ENCODE measurements at places on chromosomes 2 and 18.

DNA sequence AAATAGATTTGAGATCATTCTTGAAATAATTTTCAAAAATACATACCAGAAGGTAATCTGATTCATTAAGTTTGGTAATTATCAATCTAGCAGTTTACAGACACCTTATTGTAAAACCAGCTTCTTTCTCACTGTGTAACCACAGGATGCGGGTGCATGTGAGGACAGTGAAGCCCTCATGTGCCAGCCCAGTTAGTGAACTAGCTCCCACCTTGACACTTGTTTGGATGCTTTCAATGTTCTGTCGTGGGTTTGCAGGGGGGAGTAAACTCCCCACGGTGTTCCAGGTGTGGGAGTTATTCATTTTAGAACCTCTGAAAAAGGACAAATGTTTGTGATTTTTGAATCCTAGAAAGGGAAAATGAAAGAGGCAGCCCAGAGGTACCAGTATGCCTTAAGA is 59.0 kb downstream of the WDSUB1 start:
- DNase-seq = no peak

DNA sequence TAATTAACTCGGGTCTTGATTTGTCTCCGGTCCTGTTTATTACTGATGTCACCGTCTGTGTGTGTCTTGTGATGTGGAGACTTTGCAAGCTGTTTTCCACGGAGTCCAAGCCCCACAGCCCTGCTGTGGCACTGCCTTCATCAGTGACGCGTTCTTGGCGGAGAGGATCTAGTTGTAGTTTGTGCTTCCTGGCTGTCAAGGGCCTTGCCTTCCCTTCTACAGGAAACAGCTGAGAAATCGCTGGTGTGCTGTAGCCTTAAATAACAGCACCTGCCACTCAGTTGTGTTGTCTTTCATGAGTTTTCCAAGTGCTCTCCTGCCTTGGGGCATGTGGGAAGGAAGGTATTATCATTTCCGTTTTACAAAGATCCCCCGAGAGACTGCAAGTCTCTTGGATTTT is 26.3 kb downstream of the CTIF start:
- DNase-seq = no peak

DNA sequence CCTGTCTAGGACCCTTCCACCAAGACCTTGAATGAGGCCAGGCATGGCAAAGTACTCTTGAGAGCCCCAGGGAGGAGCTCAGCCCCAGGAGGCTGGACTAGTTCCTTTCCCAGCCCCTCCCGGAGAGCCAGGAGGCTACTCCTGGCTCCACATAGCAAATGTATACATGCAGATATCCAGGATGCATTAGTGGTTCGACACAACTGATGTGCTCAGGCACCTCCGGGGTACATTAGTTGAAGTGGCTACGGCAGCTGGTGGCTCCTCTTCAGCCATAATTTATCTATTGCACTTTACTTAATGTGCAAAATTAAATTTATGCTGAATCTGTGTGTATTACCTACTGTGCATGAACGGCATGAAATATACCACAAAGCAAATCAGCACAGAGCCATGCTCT is 182.8 kb upstream of the MEIS1 start:
- DNase-seq = no peak

- DNase-seq = no peak
These were observed 119.9 kb upstream of the ACVR1C start for GRCh38 chr2:157748371-157749142.

DNA sequence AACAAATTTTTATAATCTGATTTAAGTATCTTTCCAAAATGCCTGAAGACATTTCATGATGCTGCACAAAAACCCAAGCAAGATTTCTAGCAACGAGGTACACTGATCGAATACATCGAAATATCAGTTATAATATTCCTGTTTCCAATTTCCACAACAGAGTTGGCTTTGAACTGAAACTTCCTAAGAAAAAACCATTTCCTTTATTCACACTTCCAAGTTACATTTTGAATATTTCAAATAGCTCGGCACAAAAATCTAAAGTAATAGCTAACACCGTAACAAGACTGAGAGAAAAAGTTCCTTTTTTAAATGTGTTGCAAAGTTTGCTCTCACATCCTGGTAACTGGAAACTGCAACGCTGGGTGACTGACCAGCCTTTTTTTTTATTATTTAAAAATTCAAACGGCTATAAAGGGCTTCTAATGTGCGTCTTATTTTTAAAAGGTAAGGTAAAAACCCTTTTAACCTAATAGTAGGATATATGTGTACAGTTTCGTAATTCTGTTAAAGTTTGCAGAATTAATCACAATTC is 1.7 kb downstream of the HNRNPLL start:
- no peak for DNase-seq

- DNase-seq = no peak
These were observed 339.0 kb downstream of the SATB2 start for GRCh38 chr2:199118673-199119112.

DNA sequence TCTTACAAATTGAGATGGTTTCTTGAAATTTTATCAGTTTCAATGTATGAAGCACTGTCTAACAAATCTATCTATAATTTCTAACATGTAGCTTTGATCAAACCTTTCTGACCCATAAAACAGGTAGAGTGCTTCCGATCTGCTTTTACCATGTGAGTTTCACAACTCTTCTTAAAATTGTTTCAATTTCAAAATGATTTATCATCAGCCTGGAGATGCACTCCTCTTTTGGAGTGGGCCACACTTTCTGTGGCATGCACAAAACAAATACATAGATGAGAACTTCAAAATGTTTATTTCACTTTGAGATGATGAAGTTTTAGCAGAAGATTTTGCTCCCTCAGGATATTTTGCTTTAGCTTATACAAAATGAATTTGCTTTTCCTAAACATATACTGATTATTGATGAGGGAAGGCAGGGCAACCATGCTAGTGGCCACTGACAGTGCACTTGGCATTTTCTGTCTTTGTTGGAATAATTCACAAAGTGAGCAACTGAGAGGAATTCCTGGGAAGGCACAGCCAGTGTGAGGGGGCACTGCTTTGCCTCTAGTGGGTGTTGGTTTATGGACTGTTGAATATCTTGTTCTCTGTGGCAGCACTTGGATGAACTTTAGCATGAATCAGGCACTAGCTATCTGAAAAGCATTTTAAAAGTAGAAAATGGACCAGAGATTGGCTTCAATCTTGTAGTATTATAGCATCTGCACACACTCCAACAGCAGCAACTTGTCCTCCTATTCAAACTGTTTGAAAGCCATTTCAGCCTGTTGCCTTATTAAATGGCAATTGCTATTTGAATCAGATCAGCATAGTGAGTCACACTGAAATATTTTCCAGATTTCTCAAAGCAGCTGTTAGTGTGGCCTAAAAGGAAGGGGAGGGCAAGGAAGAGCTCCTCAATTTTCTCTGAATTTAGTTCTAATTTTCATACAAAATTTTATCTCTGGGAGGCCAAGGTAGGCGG is 193.2 kb downstream of the CCDC85A start:
- DNase-seq = no peak

DNA sequence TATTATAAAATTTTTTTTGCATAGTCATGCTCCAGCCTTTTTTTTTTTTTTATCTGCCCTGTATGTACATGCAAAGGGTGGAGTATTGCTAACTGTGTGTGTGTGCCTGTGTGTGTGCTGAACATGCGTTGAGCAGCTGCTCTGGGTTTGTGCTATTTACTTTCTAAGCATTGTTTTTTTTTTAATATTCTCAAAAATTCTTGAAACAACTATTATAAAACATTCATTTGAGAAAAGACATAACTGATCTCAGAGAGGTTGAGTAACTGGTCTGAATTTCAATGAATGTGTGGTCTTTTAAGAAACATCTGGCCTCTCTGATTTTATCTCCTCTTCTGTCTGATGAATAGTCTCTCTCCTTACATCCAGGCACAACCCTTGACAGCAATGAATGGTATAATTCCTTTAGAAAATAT is 366.0 kb upstream of the SLC14A2 start:
- no peak for DNase-seq

DNA sequence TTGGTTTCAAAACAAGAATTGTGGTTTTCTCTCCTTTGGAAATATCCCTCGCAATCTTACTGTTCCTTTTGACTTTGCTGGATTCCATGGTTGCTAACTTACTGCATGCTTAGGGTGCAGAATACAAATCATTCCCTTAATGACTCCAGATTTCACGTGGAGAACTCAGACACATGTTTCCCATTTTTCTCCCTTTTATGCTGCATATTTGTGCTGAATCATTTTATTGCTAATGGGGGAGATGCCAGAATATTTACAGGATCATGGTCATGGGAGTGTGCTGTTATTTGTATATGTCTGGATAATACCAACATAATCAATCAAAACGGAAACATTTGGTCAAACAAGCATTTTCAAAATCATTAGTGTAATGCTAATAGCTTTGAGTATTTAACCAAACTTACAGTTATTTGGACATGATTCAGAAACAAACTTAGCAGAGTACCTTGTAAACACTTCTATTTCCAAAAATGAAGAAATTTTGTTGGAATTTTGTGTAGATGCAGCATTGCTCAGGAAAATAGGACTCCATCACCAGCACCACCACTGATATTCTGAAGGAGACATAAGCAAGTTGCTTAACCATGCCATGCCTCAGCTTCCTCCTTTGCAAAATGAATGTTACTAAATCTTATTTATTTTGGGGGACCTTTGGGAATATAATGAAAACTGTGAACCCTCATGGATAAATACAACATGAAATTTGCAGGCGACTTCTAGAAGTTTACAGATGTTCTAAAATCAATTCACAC is 122.5 kb upstream of the RND3 start:
- DNase-seq = no peak

- no peak for DNase-seq
These were observed 228.1 kb upstream of the TRIB2 start for GRCh38 chr2:12488352-12489318.

- DNase-seq = no peak
These were observed 13.9 kb upstream of the ST8SIA5 start for GRCh38 chr18:46770708-46771107.

DNA sequence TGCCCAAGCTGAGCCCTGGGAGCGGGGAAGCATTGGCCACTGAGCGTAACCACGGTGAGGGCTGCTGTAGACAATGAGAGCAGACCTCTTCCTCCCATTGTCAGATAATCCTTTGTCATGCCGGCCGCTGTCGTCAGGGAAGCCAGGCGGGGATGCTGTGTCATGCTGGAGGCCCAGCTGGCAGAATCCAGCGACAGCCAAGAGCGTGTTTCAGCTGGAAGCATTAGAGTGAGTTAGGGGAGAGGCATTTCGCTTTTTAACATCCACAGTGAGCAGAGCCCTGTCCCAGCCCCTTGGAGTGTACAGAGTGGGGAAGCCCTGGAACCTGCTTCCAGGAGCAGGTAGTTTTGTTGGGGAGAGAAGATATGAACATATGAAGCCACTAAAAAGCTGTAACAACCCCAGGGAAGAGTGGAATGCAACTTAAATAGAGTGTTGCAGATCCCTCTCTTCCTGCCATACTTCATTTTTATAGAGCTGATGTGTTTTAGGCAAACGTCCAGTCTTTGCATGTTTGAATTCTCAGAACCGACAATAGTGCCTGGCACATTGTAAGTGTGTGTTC is 7.0 kb downstream of the CTIF start:
- DNase-seq = no peak

- no peak for DNase-seq
These were observed 61.1 kb downstream of the MEIS1 start for GRCh38 chr2:66495788-66496640.

DNA sequence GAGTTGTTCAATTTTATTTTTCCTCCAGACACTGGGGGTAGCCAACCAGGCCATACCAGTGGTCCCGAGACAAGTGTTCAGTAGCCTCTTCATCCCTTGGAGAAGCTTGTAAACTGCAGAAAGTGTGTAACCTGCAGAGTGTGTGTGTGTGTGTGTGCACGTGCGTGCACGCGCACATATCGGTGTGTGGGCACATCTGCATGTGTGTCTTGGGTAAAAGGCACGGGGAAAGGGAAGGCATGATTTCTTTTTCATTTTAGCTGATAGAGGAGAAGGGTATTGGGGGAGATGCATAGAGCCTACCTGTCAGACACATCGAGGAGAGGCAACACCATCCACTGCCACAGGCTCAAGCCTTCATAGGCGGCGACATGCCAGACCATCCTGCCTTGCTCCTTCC is 181.4 kb downstream of the CLIP4 start:
- no peak for DNase-seq

DNA sequence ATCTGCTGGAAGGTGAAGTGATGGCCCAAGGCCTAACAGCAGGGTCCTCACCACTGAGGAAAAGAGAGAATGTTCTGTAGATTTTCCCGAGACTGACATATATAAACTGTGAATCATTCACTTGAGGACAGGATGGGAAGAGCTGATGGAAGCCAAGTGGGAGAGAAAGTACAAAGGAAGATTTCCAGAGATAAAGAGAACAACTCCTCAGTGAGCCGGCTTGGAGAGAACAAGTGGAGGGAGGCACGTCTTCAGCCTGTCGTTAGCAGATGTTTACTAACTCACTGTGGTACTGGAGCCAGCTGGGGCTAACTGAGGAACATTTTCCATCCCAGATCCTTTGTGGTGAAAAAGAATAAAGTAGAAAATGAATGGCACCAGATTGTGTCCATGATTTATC is 552.9 kb upstream of the TNP1 start:
- no peak for DNase-seq

DNA sequence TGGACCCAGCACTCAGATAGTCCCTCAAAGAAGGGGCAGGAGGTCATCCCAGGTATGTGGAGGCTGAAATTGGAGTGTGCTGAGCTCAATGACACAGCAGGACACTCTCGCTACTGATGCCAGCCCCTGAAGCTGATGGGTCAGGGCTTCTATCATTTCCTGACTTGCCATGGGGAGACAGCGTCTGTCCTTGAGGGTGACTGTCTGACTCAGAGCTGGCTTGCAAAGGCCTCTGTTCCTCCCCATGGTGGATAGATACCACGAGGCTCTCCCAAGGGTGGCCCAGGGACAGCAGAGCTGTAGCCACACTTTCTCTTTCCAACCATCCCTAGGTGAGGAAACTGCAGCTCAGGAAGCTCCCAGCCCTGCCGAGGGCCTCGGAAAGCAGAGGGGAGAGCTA is 10.8 kb downstream of the ALPG start:
- no peak for DNase-seq

DNA sequence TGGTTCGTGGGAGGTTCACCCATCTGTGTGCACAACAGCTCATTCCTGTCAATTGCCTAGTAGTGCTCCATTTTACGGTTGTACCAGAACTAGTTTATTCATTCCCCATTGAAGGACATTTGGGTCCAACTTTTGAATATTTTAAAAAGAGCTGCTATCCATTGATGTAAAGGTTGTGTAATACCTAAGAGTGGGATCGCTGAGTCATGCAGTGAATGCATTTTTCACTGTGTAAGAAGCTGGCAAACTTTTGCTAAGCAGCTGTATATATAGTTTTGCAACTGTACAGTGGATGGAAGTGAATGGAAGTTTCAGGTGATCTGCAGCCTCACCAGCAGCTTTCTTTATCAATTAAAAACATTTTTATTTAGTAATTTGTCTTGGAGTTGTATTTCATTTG is 104.5 kb downstream of the DCDC2C start:
- DNase-seq = no peak

- no peak for DNase-seq
These were observed 129.4 kb upstream of the MAPRE2 start for GRCh38 chr18:34911661-34912384.

Data from activated T-helper 1 cell treated with anti-CD3 and anti-CD28 coated beads, Interleukin-2, amount 50 U/mL, for 16 hours (primary cell).